ENCODE measurements at places on chromosomes 3 and 15. TPM values are rescaled to one million over a fixed set of nuclear protein-coding genes. Genes with fewer than 3 reads are reported as not detected.

DNA sequence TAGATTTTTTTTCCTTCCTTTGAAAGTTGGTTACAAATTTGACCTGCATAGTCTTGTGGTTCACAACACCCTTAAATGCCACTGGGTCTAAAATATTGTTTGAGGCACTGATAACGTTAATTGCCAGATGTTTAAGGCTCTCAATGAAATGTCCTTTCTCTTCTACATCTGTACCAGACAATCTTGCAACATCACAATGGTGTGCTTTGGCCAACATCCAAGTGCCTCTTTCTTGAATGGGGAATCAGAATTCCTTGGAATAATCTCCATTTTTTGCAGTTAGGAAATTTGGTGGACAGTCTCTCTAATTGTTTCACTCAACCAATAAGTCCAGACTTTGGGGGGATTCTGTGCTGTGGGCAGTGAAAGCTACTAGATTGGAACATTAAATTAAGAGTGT is 26.0 kb upstream of the PEX5L start:
- no peak for DNase-seq

DNA sequence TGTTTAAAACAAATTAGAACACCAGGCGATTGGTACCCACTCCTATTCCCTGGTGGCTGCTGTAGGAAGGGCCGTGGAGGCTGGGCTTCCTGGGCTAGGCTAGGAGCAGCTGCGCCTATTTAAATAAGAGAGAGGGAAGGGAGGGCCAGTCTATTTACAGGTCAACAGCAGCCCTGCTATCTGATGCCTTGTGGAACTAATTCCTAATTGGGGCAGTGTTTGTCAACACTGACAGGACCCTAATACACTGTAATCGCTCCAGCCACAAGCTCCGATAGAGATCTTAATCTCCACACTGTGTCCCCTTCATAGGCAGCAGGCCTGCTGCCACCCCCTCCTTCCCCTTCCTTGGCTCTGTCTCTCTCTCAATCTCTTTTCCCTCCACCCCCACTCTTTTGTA is 116.9 kb upstream of the SOX14 start:
- no peak for DNase-seq

SLC24A1 gene
- 2.0 TPM for total RNA-seq

DNA sequence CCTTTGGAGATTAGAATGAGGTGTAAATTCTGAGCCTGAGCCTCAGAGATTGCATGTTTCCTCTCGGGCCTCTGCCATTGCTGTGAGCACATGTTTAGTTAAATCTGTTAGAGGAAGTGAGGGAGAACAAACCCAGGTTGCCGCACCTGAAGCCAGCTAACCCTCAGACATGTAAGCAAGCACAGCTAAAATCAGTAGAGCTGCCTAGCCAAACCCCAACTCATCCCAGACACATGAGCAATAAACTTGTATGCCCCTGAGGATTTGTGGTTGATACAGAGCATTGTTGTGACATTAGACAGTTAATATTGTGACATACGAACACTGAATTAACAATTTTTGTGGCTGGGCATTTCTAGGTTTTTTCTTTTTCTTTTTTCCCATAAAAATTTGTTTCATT is 41.9 kb downstream of the NMD3 start:
- no peak for DNase-seq

Measured in Right ventricle myocardium superior (tissue), 1 donor.